Esophagus squamous epithelium (tissue), 5 donors: ENCODE measurements at places on chromosomes 6 and 20.

GRCh38 chr6:111522393-111523020, 39.5 kb upstream of the REV3L start:
- no peak for DNase-seq

DNA sequence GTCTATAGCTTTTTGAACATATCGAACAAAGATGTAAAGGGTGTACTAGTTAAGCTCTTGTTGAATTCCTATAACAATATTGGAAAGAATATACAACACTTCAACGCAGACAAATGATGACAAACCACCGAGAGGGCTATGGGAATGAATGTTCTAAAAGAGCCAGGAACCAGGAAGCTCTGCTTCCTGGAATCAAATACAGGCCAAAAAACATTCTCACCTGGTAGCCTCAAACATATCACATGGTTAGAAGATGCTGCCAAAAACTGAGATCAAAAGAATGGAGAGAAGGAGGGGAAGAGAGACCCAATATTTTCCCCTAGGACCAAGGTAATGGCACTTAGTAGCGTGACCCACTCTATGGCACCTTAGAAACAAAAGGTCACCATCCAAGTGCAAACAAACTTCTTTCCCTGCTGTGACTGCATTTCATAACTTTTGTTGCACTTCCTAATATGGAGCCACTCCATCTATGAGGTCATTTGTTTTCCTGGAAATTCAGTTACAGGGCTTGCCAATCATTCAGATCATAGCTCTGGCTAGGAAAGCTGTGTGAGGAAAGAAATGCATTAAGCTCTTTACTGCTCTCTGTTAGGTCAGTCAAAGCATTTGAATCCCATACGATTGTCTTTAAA, 199.2 kb upstream of the NT5E start:
- DNase-seq: no peak

GRCh38 chr6:33410711-33411631, at the start of gene PHF1:
PHF1 (plus strand) TSS chr6:33411014; CDS start chr6:33412264, 1,250 bp downstream.
- no peak for DNase-seq

DNA sequence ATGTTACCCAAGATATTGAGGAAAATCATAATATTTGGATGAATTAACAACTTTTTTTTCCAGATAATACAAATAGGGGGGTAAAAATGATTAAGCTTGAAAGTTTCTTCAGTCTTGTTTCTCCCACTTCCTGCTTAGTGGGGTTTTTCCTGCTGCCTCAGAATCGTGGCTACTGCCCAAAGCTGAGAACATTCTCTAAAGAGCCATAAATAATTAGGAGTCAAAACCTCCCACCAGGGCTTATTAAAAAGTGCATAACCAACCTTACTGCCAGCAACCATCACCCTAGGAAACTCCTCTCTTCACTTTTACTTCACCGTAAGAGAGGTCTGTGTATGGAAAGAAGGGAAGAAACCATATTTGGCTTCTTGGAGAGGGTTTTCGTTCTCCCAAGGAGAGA, 9.0 kb upstream of the LCA5 start:
- no peak for DNase-seq

DNA sequence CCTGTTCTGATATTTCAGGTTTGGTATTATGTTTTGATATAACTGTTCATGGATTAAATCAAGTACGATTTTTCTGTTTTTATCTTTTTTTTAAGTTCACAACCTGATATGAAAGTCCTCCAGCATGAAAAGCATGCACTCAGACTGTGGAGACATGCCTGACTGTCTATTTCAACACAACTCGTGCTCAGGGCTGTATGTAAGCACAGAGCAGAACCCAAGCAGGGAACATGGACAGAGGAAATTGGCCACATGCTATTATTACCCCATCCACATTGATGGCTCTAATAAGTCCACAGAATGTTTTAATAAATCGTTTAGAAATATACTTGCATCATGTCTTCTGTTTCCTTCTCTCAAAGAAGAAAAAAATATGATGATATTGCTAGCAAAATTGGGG, 730.4 kb downstream of the C6orf118 start:
- DNase-seq: no peak

DNA sequence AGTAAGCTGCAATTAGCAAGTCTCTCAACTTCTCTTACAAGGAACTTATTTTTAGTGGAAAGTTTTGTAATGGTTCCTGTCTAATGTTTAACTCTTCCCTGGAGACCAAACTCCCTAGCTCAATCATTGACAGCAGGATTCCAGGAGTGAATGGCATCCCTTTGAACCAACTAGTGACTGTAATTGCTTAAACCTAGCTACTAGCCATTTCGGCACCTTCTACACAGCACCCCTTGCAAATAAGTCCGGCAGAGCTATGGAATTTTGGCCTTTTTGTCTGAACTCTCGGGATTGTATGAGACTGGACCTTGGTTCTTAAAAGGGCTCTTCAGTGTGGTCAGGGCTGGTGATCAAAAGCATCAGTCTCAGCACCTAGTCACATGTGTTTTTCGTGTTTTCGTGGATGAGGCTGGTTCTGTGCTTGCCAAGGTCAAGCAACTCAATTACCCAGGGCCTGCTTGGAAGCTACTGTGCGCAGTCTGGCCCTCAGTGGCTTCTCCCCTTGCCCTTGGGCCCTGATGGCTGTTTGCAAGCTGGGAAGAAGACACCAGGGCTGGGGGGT, 135.3 kb upstream of the NEDD9 start:
- no peak for DNase-seq

- DNase-seq: no peak
Observed at GRCh38 chr20:37343212-37343993, 2.5 kb upstream of the SRC start.

DNA sequence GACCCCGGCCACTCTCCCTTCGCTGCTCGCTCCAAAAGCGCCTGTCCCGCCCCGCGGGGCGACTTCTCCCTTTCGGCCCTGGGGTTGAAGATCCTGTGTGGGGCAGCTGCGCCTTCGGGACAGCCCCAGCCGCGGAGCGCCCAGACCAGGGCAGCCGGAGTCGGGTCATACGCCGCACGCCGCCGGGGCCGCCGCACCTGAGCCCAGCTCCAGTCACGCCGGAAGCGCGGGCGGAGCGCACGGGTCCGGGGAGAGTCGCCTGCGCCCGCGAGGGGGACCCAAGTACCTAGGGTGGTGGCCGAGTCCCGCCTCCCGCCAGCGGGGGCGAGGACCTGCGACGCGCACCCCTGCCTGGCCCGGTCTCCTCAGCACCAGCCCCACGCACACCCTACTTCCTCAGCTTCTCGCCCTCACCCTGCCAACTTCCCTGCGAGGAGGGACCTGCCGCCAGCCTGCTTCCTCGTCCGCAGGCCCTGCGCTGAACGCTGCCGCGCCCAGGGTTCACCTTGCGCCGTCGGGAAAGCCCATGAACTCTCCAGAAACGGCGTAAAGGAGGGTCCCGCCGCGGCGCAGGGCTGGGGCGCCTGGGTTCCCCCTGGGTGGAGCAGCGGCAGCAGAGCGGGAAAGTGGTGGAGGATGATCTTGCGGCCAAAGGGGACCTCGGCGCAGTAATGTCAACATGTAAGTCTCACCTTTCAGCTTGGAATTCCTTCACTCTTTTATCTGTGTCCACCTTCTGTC, at the start of gene ADGRG6:
Gene ADGRG6, plus strand, starts transcription at position 357 of the 741 bp plus-strand sequence. Its CDS starts 323 bp downstream, at position 680.
- no peak for DNase-seq

- DNase-seq: no peak
Observed at GRCh38 chr6:64083261-64083660, 447.7 kb downstream of the PHF3 start.

GRCh38 chr6:167402195-167402686, 77.4 kb downstream of the TTLL2 start:
- DNase-seq: no peak

DNA sequence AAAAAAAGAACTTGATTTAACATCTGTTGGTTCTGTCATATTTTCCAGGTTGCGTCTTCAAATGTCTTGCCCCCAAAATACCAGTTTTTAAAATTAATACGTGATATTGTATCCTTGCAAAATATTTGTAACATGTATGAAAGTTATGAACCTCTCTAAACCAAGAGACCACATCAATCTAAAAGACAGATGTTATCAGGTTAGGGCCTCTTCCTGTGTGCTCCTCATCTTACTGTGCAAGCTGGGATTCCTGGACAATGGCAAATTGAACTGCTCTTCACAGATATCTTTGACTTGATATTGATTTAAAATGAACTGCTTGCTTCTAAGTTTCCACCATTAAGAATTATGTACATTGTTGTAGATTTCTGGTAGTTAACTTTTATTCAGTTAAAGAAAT, 9.6 kb downstream of the TMEM239 start:
- DNase-seq: no peak

GRCh38 chr20:40339661-40340449, 349.2 kb downstream of the MAFB start:
- DNase-seq: no peak

DNA sequence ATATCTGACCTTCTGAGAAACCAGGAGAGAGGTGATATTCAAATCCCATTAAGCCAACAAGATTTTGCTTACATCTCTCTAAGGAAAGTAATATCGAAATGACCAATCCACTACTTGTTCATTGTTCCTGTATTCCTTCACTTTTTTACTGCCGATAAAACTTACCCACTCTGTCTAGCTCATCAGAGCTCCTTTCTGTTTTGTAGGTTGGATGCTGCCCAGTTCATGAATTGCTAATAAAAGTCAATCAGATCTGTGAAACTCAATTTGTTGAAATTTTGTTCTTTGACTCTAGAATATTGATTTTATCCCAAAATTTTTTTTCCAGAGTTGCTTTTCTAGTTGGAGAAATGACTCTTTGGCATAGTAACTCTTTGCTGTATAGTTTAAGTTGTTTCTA, 148.9 kb upstream of the INSM1 start:
- DNase-seq: no peak

GRCh38 chr6:140811642-140812041, 1321.1 kb upstream of the GJE1 start:
- no peak for DNase-seq

GRCh38 chr6:92979281-92979680, 440.1 kb downstream of the EPHA7 start:
- no peak for DNase-seq

DNA sequence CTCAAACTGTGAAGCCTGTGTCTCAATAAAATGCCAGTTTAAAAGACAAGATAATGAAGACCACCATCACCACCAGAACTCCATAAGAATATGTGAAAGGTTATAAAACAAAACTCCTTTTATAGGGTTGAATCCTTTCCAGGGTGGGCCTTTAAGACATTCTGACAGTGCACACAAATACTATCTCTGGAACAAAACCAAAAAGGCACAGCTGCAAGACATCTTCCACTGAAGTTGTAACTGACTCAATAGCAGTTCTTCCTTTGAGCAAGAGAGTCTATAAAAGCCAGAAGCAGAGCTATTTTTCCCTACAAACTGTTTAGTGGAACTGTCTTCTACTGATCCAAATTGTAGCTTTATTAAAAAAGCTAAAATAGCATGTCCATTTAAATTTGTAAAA, 81.6 kb downstream of the EPB41L2 start:
- no peak for DNase-seq

DNA sequence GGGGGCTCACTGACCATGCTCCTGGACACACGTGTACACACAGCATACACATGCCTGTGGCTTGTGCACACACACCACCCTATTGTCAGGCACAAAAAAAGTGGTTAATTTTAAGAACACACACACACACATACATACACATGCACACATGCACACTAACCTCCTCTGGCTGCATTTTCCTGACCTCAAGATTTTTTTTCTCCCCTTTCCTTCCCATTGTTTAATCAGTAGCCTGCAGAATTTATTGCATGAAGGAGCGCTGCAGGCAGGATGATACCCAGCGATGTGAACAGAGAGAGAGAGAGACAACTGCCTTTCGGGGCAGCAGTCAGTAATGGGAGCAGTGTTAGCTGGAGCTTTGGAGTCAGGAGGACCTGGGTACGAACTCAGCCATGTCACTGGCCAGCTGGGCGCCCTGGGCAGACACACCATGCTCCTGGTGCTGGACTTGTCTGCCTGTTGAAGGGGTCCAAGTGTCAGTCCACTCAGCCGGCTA, 990 bp upstream of the TRAF3IP2 start:
- no peak for DNase-seq

GRCh38 chr6:72457738-72458137, 164.1 kb upstream of the KCNQ5 start:
- DNase-seq: no peak

DNA sequence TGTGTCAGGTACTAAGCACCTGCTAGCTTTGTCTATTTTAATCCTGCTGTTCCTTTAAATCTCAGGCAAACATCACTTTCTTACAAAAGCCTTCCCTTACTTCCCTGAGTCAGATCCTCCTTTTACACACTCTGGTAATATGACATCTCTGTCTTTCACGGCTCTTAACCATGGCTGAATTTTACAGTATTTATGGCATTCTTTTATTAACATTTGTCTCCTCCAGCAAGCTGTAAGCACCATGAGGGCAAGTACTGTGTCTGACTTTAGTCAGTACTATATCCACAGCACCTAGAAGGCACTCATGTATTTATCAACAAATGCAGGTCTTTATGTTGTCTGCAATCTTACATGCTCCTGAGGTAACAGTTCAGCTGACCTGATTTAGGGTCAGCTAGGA, 33.7 kb upstream of the HBS1L start:
- no peak for DNase-seq

DNA sequence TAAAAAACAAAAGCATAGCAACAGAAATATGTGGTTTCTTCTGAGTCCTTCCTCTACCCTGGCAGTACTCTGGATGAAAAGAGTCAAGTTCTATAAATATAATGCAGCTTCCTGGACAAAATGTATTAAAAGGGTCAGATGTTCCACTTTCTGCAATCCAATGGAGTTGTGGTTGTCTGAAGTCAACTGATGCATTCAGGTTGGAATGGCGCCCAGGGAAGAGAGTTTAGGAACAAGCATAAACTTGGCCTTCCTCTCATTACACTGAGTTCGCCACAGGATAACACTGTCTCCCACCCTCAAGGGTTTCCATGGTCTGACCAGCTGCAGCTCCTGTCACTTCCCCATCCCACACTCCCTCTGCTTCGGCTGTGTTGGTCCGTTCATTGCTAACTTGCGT, 66.4 kb downstream of the PLEKHG1 start:
- no peak for DNase-seq

GRCh38 chr20:32448306-32449056, 90.3 kb downstream of the ASXL1 start:
- no peak for DNase-seq

- no peak for DNase-seq
Observed at GRCh38 chr6:75333676-75334200, 49.1 kb upstream of the TMEM30A start.

DNA sequence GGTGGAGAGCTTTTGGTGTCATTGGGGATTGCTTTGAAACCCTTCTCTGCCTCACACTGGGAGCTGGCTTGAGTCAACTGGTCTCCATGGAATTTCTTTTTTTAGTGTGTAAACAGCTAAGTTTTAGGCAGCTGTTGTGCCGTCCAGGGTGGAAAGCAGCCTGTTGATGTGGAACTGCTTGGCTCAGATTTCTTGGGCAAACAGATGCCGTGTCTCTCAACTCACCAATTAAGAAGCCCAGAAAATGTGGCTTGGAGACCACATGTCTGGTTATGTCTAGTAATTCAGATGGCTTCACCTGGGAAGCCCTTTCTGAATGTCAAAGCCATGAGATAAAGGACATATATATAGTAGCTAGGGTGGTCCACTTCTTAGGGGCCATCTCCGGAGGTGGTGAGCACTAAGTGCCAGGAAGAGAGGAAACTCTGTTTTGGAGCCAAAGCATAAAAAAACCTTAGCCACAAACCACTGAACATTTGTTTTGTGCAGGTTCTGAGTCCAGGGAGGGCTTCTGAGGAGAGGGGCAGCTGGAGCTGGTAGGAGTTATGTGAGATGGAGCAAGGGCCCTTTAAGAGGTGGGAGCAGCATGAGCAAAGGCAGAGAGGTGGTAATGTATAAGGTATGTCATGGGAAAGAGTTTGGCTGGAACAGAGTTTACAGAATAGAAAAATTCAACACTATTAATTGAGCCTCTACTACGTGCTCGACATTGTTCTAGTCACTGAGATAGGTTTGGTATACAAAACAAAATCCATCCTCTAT, 31.2 kb downstream of the SRSF3 start:
- DNase-seq: no peak

GRCh38 chr6:125867483-125867942, 76.8 kb downstream of the NCOA7 start:
- no peak for DNase-seq
